ENCODE measurements at places on chromosomes 5 and 9.
A peak's percentile ranks its signal among the peaks of the same experiment; 100 is the strongest.

- no peak for DNase-seq
These were observed at the start of gene FAM163B for GRCh38 chr9:133609311-133610098. Gene FAM163B, minus strand, starts transcription at chr9:133609389. Its CDS starts 29,166 bp downstream, at chr9:133580223.

GRCh38 chr5:131357739-131358561 is 94.1 kb downstream of the CDC42SE2 start:
- DNase-seq: peak; percentile 74

DNA sequence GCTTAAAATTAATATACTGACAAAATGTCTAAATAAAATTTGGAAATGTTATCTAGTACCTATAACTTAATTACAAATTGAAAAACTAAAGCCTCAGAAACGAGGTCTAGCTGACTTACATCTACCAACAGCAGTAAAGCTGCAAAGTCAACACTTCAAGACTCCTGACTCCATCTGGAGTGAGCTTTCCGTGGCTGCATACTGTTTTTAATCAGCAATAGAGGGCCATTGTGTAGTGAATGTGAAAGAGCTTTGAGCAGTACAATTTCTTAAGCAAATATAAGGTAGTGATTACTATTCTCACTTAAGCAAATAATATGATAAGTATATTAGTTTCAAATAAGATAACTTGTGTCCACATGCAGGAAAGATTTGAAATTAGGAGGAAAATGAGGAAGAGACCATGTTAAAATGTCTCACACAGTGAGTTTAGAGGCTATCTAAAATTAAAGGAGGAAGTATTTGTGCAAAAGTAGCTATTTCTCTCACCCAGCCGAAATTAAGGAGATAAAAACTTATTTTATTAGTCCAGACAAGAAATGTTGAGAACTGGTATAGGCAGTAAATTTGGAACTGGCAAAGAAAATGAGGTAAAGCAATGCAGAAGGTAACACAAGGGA is 6.4 kb downstream of the SPINK6 start:
- DNase-seq: peak; percentile 19

DNA sequence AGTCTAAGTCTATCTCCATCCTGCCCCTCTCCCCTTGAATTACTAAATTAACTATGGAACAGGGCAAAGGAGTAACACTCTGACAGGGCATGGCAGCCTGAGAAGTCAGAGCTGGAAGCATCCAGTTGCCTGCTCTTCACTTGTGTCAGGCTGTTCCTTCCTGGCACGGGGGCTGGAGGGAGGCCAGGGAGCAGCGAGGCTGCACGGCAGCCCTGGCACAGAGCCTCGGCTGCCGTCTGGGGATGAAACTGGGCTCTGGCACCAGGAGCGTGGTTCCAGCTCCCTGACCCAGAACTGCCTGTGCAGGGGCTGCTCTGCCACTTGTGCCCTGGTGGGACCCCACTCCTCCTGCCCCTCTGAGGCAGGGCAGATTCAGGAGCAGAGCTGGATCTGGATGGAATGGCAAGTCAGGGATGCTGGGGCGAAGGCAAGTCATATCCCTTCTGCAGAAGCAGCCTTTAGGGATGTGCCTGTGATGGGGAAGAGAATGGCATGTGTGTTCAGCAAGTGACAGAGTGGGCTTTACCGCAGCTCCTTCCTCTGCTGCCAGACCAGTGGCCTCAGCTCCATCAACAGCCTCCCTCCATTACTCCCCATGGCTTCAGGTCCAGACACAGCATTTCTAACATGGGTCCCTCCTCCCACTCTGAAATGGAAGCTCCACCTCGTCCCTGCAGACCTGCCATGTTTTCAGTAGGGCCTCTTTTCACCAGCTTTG is 42.2 kb upstream of the PDE8B start:
- no peak for DNase-seq

DNA sequence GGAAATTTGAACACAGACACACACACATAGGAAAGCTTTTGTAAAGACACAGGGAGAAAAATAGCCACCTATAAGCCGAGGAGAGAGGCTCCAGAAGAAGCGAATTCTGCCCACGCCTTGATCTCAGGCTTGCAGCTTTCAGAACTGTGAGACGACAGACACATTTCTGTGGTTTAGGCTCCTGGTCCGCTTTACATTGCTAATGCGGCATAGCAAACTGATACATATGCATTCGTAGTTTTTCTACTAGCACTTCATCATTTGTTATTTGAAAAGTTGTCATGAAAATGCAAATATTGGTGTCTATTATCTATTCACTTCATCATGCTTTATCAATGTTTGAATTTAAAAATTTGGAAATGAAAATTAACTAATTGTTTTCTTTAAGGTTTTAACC is 674.9 kb downstream of the SEMA5A start:
- DNase-seq: no peak

DNA sequence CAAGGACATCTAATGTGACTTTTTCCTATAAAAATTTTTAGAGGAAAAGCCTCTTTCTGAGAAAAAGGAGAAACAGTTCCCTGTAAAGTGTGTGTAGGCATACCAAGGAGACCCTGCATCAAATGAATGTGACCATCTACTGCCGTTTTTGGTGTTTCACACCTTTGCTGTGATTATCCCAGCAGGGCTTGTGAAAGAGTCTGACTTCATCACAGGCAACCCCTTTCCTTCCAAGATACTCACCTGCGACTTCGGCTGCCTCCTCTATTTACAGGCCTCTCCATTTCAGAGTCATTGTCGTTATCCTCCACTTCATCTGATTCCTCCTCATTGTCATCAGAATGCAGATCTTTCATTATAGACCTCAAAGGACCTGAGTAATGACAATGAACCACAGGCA is 259.1 kb downstream of the MLLT3 start:
- no peak for DNase-seq

GRCh38 chr9:70553707-70554673 is 139.5 kb upstream of the KLF9 start:
- DNase-seq: peak; percentile 41

DNA sequence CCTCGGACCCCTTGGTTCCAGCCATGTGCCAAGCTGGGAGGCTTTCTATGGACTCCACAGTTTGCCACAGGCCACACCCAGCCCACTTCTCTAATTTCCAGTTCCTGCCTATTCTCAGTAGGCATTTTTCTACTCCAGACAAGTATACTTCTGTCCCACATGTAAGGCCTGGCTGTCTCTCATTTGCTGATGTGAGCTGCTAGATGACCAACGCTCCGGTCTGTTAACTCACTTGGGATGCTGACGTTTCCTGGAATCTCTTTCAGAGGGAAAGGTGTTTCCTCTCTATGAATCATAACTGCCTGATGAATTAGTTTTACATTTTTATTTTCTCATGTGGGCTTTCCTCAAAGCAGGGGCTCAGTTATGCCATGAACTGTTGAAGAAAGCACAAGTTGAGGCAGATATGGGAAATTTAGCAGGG is 36.3 kb downstream of the ERGIC1 start:
- DNase-seq: peak; percentile 94

- DNase-seq: no peak
These were observed 133.6 kb upstream of the PITX1 start for GRCh38 chr5:135167634-135168033.

GRCh38 chr5:158937381-158937952 is 162.2 kb downstream of the EBF1 start:
- DNase-seq: no peak

DNA sequence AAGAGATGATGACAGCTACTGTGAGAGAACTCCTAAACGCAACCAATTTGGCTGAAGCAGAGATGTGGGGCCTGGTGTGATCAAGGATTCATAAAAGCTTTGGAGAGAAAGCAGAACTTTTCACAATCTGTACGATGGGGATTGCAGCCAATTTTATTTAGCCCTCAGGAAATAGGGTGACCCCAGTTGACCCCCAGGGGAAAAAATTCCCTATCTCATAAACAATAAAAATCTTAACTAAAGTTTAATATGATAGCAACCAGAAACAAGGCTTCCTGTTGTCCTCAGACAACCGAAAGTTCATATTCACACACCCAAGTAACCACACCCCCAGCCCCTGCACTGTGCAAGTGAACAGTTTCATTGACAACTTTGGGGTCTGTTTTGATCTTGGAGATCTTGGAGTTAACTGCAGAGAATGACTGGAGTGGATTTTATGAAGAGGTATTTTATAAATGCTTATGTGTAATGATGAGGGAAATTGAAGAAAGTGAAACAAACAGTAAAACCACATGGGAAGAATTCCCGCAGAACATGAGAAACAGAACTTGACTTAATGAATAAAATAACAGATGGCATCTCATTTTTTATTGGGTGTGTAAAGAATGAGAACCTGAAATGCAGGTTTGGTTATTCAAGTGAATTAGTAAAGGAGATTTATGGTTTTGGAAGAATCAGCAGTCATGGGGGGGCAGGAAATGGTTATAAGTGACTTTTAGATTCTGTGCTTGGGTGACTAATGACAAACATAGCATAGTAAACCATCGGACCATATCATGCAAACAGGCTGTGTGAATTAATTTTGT is 94.5 kb downstream of the PDE4D start:
- DNase-seq: no peak

GRCh38 chr5:169024421-169024820 is 276.5 kb downstream of the SLIT3 start:
- DNase-seq: no peak

- DNase-seq: no peak
These were observed 201.9 kb downstream of the ZNF608 start for GRCh38 chr5:124544366-124545055.

GRCh38 chr5:28809811-28810750 is 1771.7 kb upstream of the CDH9 start:
- DNase-seq: no peak

DNA sequence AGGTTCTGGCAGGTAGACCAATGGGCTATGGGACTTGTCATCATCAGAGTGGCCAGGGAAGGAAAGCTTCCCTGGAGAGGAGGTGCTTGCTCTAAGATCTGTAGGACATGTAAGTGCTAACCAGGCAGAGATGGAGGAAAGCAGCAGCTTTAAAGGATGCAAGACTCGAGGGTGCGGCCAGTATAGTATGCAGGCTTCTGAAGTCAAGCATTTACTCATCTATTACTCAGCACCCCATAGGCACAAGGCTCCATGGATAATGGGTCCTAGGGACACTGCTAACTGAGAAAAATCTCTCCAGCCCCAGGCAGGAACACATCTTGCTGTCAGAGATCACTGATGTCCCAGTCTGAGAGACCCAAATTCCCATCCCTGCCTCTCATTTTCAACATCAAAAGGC is 49.7 kb downstream of the WWC1 start:
- DNase-seq: no peak

DNA sequence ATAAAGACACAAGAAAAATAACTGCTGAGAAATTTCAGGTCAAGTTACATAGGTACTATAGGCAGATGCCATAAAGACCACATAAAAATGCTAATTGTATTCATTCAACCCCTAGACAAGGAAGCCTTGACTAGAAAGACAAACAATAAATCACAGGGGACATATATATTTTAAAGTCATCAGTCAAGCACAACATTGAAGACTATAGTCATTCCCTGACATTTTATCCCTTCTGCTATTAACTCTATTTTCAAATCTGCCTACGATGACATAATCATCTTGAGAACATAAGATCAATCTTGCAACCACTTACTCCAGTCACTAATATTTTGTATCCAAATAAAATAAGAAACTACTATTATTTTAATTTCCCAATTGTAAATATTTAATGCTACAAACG is 38.3 kb downstream of the FAM13B start:
- peak; percentile 34 for DNase-seq

- no peak for DNase-seq
These were observed 4.8 kb upstream of the FGF1 start for GRCh38 chr5:142690667-142691066.

DNA sequence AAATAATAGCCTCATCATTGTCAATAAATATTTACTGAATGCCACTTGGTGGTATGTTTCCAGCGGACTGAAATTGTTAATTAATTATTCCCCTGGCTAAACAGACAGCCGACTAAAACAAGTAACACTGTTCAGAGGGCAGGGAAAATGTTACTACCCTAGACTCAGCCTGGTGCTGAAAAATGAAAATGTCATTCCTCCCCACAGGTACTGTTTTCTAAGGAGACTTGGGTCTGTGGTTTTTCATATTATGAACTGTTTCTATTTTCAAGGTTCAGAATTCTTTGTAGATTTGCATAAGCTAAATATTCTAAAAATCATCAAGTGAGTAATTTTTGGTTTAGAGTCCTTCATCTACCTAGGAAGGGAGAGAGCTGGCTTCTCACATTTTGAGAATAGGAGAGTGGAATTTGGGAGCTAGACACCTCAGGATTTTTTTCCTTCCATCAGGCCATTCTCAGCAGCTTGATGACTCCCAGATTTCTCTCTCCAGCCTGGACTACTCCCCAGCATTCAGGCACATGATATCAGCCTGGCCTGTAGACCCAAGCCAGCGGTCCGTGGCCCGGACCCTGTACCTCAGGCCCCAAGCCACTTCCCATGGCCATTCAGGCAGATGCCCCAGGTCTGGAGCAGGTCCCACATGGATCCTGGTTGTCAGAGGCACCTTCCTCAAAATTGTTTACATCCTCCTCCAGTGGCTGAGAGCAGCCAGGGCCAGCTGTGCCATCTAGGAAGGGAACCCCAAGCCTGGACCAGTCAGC is 24.4 kb downstream of the BHMT start:
- DNase-seq: no peak

GRCh38 chr9:83430681-83431080 is 107.5 kb downstream of the FRMD3 start:
- no peak for DNase-seq

DNA sequence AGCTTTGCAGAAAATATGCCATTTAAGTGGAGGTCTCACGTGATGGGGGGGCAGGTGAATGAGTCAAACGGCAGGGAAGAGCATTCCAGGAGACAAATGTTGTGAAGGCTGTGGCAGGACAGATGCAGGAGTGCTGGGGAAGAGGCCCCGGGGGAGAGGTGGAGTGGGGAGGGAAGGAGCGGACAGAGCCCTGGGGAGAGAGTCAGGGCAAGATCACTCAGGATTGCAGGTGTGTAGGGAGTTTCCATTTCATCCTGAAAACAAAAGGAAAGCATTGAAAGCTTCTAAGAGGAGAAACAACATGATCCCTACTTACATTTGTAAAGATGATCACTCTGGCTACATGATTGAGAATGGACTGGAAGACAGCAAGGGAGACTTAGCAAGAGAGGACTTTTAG is 323.3 kb downstream of the ASTN2 start:
- DNase-seq: no peak

DNA sequence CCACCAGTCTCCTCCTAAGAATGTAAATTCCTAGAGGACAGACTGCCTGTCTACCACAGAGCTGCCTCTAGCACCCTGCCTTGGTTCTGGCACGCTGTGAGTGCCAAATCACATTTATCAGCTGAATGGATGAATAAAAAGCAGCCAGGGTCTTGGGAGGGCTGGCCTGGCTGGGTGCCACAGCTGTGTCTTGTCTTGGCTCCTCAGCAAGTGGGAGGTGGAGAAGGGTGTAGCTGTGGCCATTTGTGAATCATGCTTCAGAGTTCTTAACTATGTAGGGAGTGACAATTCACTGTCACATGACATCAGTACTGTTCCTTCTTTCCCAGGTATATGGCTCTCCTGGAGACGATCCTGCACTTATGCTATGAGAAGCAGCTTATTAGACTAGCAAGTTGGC is 70.6 kb downstream of the DCP2 start:
- peak; percentile 28 for DNase-seq

GRCh38 chr5:169914766-169915165 is 65.5 kb downstream of the INSYN2B start:
- DNase-seq: no peak

- no peak for DNase-seq
These were observed 13.5 kb downstream of the DDX31 start for GRCh38 chr9:132656299-132656698.

GRCh38 chr5:117833691-117834090 is 1154.7 kb downstream of the DTWD2 start:
- DNase-seq: no peak

- no peak for DNase-seq
These were observed 289.7 kb upstream of the TMEM161B start for GRCh38 chr5:88558366-88558765.

Measured in suppressor macrophage treated with lipopolysaccharide for 4 hours (primary cell).